CD4-positive, alpha-beta memory T cell (primary cell): ENCODE measurements at places on chromosomes 5 and 9.

- peaks cover 18% of the 10 kb centered on the region for H3K4me1 ChIP-seq
- H3K36me3 ChIP-seq: no peaks in the 10 kb centered on the region
- no peak overlapping the region for H3K4me3 ChIP-seq
- H3K27me3 ChIP-seq: no peaks in the 10 kb centered on the region
These were observed 175.5 kb downstream of the GNA14 start for GRCh38 chr9:77472646-77473045.

DNA sequence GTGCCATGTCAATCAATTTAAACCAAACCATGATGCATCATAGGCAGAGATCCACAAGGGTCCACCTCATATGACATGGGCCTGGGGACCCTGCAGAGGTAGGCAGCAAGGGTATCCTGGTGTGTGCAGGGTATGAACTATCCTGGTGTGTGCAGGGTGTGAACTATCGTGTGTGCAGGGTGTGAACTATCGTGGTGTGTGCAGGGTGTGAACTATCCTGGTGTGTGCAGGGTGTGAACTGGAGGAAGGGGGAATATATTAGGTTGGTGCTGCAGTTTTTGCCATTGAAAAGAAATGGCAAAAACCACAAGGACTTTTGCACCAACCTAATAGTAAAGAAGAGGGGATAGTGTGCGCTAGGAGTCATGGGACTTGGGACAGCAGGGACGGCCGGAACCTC is 50.0 kb downstream of the MFAP3 start:
- H3K36me3 ChIP-seq: no peaks in the 10 kb centered on the region
- no peak overlapping the region for H3K27ac ChIP-seq
- H3K4me3 ChIP-seq: no peak overlapping the region
- DNase-seq: no peak

- no peaks in the 10 kb centered on the region for H3K36me3 ChIP-seq
- DNase-seq: no peak
- no peak overlapping the region for H3K27ac ChIP-seq
- H3K4me3 ChIP-seq: no peak overlapping the region
- no peaks in the 10 kb centered on the region for H3K4me1 ChIP-seq
These were observed 35.1 kb downstream of the POLK start for GRCh38 chr5:75546830-75547229.

DNA sequence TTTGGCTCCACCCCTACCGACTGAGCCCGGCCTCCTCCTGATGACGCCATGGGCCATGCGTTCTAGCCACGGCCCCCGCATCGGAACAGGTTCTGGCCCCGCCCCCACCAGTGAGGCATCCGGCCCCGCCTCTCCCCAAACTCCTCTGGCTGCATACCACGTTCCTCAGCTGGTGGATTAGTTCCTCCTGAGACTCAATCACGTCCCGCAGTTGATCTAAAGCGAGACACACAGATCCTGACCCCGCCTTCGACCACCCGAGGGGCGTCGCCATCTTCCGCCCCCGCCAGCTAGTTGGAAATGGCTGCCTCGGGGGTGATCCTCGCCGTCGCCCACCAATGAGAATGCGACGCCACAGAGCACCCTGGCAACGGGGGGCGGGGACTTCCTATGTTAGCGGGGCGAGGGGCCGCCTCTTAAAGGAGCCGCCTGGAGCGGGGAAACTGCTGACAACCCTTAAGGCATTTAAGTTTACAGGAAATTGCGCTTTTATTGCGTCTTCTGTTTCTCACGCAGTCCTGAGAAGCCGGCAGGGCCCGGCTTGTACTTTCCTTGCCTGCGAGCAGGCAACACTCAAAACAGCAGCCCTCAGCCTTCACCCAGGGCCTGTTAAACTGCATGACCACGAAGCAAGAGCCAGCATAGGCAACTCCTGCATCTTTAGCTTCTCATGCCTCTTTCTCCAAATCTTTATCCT is at the start of gene SPATA24:
TSS of gene SPATA24 (minus strand) at position 303 of the 697 bp plus-strand sequence. CDS start at position 274, 29 bp downstream.
- peaks cover 20% of the 10 kb centered on the region for H3K4me1 ChIP-seq
- DNase-seq: peak; percentile 97
- no peaks in the 10 kb centered on the region for H3K27me3 ChIP-seq
- no peaks in the 10 kb centered on the region for H3K36me3 ChIP-seq
- peak within 1 kb of the TSS; percentile 90 for H3K4me3 ChIP-seq
- H3K27ac ChIP-seq: peak within 1 kb of the TSS; percentile 85

DNA sequence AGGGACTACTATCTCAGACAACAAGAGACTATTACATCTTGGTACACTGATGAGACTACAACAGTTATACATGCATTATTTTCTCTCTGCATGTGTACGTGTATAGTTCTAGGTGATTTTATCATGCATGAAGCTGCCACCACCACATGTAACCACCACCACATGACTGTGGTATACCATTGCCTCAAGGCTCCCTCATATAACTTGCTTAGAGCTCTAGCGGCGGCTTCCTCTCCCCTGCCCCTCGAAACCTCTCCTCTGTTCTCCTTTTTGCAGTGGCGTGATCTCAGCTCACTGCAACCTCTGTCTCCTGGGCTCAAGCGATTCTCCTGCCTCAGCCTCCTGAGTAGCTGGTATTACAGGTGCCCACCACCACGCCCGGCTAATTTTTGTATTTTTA is 162.3 kb downstream of the AOPEP start:
- H3K4me1 ChIP-seq: no peaks in the 10 kb centered on the region
- H3K36me3 ChIP-seq: no peaks in the 10 kb centered on the region
- no peak overlapping the region for H3K27ac ChIP-seq
- no peak overlapping the region for H3K4me3 ChIP-seq

DNA sequence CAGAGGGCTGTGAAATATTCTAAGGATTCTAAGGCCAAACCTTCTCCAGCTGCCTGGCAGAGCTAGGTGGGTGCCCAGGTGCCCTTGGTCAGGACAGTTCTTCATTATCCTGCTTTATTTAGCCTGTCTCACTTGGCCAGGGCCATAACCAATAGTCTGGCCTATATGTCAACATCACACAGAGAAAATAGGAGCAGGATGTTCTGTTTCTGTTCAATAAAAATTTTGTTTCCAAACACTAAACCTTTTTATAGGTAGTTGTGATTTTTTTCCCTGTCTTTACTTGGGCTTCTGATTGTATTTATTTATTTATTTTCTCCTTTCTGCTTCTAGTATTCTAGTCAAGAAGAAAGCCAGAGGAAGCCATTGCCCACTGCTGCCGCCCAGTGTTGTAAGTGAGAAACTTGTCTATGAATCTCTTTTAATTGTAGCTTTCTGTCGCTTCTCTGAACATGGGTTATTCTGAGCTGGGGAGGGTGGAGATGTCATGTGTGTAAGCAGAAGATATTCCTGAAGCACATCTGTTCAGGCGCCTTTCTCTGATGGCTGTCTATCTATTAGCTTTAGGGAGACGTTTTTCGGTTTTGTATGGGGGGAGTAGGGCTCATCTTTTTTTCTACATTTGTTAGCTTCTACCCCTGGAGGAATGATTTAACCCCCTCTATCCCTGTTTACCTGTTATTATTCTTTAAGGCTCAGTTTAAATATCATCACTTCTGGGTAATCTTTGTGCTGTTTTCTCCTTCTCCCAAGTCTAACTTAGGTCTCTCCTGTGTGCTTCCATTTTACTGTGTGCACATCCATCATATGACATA is 97.1 kb downstream of the UNC13B start:
- DNase-seq: peak; percentile 43
- no peaks in the 10 kb centered on the region for H3K36me3 ChIP-seq
- H3K27ac ChIP-seq: no peak overlapping the region

DNA sequence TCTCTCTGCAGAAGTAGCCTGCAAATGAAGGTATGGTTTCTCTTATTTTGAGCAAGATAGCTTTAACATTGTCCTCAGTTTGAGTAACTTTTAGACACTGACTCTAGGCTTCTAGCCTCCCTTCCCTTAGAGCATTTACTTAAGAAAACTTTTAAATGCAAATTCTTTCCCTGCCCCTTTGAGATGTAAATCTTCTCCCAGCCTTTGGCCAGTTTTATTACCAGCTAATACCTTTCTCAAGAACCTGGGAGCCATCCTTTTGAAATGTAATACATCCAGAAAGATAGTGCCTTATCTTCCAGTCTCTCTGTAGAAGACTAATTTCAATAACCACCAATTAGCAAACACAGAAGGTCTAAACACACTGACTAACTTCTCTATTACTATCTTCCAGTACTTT is 688.9 kb upstream of the CDH9 start:
- no peak overlapping the region for H3K27ac ChIP-seq
- no peaks in the 10 kb centered on the region for H3K36me3 ChIP-seq
- no peak for DNase-seq
- no peak overlapping the region for H3K4me3 ChIP-seq
- no peaks in the 10 kb centered on the region for H3K27me3 ChIP-seq
- no peaks in the 10 kb centered on the region for H3K4me1 ChIP-seq

GRCh38 chr9:19185191-19185590 is 45.3 kb upstream of the DENND4C start:
- no peak overlapping the region for H3K27ac ChIP-seq
- H3K4me3 ChIP-seq: no peak overlapping the region

GRCh38 chr5:122182491-122182921 is 53.2 kb downstream of the ZNF474 start:
- H3K27me3 ChIP-seq: no peaks in the 10 kb centered on the region
- no peaks in the 10 kb centered on the region for H3K36me3 ChIP-seq
- H3K4me3 ChIP-seq: no peak overlapping the region

DNA sequence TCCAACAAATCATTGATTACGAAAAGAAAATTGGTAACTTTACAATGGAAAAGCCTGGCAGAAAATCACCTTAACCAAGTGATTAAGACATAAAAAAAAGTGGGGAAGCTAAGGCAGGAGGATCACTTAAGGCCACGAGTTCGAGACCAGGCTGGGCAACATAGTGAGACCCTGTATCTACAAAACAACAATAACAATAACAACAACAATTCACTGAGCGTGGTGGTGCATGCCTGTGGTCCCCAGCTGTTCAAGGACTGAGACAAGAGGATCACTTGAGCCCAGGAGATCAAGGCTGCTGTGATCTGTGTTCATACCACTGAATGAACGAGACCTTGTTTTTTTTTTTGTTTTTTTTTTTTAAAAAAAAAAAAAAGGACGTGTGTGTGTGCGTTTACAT is 21.3 kb downstream of the PTBP3 start:
- no peak overlapping the region for H3K27ac ChIP-seq
- H3K4me3 ChIP-seq: no peak overlapping the region
- no peaks in the 10 kb centered on the region for H3K27me3 ChIP-seq
- H3K4me1 ChIP-seq: peaks cover 77% of the 10 kb centered on the region

DNA sequence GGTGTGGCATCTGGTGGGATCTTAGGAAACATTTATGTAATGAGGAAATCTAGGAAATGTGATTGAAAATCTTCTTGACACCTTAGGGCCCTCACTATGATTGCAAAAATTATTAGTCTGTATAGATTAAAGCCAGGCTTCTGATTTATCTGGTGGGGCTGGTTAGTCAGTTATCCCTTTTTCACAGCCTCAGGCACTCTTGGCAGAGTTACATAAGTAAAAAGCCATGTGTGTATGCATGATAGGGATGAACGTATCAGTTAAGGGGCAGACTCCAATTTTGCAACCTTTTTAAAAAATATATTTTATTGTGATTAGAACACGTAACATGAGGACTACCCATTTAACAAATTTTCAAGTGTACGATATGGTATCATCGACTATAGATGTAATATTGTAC is 30.6 kb upstream of the RAB14 start:
- no peak overlapping the region for H3K4me3 ChIP-seq
- no peak overlapping the region for H3K27ac ChIP-seq
- no peak for DNase-seq
- H3K36me3 ChIP-seq: no peaks in the 10 kb centered on the region

- H3K4me3 ChIP-seq: no peak overlapping the region
- DNase-seq: no peak
- H3K4me1 ChIP-seq: no peaks in the 10 kb centered on the region
- H3K27ac ChIP-seq: no peak overlapping the region
- no peaks in the 10 kb centered on the region for H3K27me3 ChIP-seq
These were observed 315.2 kb downstream of the ARHGAP26 start for GRCh38 chr5:143085319-143085917.

DNA sequence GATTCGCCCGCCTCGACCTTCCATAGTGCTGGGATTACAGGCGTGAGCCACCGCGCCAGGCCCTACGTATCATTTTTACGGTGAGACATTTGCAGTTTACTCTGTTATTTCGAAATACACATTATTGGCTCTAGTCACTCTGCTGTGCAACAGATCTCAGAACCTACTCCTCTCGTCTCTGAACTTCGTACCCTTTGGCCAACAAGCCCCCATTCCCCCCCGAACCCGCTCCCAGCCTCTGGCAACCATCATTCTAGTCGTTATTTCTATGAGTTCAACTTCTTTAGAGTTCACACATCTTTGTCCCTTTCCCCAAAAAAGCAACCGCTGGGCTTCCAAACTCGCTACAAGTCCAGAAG is 735 bp downstream of the PTGR1 start:
- peaks cover 21% of the 10 kb centered on the region for H3K4me1 ChIP-seq
- peaks cover 8% of the 10 kb centered on the region for H3K27me3 ChIP-seq
- H3K4me3 ChIP-seq: no peak overlapping the region
- DNase-seq: no peak
- no peak overlapping the region for H3K27ac ChIP-seq

GRCh38 chr5:171771856-171772255 is 13.8 kb upstream of the SMIM23 start:
- no peak for DNase-seq
- H3K27me3 ChIP-seq: no peaks in the 10 kb centered on the region
- H3K4me1 ChIP-seq: no peaks in the 10 kb centered on the region
- no peak overlapping the region for H3K27ac ChIP-seq
- H3K4me3 ChIP-seq: no peak overlapping the region
- H3K36me3 ChIP-seq: no peaks in the 10 kb centered on the region

GRCh38 chr5:143850050-143850683 is 38.2 kb downstream of the HMHB1 start:
- no peak overlapping the region for H3K27ac ChIP-seq
- H3K27me3 ChIP-seq: no peaks in the 10 kb centered on the region
- H3K36me3 ChIP-seq: no peaks in the 10 kb centered on the region
- no peak overlapping the region for H3K4me3 ChIP-seq
- H3K4me1 ChIP-seq: peaks cover 6% of the 10 kb centered on the region

DNA sequence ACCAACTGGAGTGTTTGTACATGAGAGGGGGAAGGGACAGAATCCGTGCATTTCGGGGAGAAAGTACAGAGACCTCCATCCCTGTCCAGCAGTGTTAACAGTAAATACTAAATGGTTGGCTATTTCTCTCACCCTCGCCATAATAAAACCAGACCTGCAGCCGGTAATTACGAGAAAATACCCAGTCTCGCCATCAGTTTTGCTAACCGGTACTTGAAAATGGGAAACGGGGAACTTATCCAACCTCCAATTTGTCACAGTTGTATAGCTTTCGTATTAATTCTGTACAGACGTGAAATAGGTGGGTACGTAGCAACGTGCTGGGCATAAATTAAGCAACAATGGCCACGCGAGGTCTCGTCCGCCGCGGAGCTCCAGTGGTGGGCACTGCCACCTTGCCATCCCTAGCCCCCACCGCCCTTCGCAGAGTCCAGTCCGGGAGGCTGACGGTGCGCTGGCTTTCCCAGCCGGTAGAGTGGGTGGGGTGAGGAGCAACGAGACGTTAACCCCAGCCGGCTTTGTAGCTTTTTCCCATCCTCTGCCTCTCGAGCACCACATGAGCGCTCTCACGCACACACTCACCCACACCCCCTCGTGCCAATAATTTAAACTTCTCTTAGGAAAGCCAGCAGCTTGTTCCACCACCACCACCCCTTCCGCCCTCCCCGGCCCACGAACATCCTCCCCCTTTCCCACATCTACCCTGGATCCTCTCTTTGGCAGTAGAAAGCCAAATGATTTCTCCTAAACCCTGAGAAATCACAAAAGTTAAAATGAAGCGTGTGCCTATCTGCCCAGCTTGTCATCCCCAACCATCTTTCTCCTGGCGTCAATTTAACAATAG is 1.8 kb downstream of the ELAVL2 start:
- H3K4me1 ChIP-seq: no peaks in the 10 kb centered on the region
- DNase-seq: no peak
- H3K36me3 ChIP-seq: no peaks in the 10 kb centered on the region
- peaks cover 5% of the 10 kb centered on the region for H3K27me3 ChIP-seq
- no peak overlapping the region for H3K27ac ChIP-seq
- no peak overlapping the region for H3K4me3 ChIP-seq
